ENCODE measurements at places on chromosomes 7 and 10.

DNA sequence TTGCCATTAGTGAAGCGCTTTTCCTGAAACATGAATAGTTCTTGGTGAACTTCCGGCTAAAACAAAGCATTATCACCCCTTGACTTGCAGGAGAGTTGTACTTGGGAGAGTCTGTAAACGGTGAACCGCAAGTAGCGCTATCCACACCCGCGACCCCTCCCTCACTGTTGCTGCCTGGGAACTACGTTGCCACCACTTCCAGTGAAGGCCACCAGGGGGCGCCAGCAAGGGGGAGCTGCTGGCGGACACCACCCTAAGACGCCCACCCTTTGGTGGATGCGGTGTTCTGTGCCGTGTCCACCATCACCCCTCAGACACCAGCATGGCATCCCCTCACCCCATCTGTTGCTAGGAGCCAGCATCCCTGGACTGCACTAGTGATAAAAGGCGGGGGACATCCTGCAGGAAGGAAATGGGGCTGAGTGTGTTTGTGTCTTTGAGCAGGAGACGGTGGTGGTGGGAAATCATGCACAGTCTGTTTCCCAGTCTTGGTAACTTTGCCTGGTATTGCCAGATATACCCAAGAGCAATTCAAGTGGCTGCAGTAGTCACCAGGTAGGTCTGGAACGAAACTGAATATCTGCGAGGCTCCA is 298.2 kb downstream of the FRMD4A start:
- DNase-seq: peak; percentile 57

DNA sequence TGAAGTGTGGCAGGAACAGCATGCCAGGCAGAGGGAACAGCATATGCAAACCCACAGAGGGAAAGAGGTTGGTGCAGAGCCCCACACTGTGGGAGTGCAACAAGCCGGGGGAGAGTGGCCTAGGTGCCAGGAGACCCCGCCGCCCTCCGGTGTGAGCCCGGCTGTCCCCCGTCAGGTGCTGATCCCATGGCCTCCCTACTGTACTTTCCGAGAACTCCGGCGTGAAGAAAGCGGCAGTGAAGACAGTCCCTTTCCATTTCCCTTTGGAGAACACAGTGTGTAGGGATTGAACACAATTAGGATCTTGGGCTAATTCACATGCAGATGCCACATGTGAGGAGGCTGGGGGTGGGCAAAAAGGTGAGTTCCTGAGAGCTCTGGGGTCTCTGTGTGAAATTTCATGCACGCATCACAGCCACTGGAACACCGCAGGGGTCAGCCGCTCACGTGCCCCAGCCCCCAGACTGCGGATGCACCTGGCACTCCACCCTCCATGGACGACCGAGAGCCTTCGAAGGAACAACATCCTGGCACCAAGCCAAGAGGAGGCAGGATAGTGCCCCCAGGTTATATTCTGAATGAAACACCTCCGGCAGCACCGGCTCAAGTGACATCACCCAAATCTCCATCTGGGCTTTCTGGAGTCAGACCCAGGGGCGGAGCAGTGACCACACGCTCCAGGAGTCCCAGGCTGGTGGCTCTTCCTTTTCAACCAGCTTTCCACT is 82.1 kb upstream of the PPP2R2D start:
- no peak for DNase-seq

DNA sequence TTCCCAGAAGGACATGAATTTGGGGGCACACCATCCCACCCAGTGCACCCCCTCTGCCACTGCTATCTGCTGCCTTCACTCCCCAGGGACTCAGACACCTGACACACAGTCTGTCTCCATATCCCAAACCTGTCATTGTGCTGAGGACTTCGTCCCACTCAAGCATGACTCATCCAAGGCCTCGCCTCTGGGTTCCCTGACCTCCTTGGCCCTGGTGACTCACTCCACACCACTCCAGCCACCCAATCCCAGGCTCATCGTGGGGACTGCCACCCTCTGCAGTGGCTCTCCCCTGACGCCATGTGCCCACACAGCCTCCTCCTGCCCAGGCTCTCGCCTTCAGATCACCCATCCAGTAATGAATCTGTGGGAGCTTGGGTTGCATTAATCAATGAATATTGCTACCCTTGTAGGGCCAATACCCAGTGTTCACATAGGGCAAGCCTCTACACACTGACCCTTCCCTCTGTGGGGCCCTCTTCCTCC is 6.6 kb upstream of the INSIG1 start:
- no peak for DNase-seq

DNA sequence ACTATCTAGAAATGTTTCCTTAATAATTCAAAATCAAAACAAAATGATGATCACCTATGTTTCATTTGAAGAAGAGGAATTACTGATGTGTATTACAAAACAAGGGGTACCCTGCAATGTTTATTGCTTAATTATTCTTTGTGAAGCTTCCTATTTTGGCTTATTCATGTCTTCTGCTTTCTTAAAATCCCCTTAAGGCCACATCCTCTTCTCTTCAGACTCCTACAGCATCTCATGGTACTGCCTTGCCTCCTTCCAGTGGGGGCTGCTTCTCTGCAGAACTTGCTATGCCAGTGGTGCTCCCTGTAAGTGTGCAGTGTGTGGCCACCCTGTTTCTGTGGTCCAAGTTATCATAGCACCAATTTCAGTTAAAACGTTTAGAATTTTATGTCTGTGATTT is 35.0 kb downstream of the CCDC146 start:
- no peak for DNase-seq

DNA sequence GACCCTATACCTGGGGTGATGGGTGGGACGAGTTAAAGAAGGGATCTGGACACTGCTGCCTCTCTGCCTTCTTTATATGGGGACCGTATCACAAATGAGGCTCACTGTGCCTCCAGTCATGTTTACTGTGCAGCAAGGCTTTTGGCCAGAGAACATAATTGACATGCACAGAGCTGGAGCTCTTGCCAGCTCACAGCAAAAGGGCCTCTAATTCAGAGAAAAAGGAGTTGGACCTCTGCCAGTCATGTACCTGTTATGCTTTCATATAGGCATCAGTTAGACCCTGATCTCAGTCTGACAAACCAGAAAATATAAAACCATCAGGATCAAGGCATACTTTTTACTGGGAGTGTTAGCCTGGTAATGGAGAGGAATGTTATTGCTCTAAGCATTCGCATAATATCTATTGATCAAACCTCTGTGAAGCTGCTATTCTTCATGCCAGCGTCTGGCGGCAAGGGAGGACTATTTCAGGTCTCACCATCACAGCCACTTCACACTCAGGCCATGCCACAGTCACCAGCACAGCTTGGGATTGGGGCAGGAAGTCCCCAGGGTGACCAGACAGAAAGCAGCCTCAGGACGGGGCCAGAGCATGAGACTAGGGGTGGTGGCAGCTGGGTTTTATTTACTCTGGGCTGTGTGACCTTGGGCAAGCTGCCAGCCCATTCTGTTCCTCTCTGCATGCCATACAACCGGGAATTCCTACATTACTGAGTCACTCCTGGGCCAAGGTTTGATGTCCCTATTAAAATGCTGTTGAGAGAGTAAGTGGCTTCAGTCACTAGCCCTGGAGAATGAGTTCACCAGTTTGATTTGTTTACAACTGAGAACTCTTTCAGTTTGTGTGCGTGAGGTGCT is 90.1 kb downstream of the NPSR1 start:
- DNase-seq: no peak
